ENCODE measurements at places on chromosomes 7 and 10. TPM values are rescaled to one million over a fixed set of nuclear protein-coding genes. Genes with fewer than 3 reads are reported as not detected.

The OR2A7 gene
- 0.95 TPM for total RNA-seq

- no peak for DNase-seq
Observed at GRCh38 chr7:138958391-138958956, 22.7 kb downstream of the KIAA1549 start.

GRCh38 chr7:107632492-107632865 is 28.1 kb upstream of the SLC26A4 start:
- no peak for DNase-seq

GRCh38 chr7:111012799-111013675 is 77.9 kb upstream of the LRRN3 start:
- DNase-seq: no peak

DNA sequence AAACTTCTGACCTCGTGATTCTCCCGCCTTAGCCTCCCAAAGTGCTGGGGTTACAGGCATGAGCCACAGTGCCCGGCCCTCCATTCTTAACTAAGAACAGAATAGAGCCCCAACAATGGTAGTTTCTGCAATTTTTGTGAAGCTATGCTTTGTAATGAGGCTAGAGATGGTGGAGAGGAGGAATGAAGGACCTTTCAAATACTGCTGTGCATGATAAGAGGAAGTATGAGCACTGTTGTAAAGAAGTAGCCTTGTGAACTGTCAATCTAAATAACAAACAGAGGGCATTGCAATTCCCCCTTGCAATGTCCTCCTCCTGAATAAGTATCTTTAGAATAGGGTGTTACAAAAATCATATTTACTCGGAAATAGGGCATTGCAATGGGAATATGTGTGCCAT is 70.2 kb downstream of the EVX1 start:
- no peak for DNase-seq

DNA sequence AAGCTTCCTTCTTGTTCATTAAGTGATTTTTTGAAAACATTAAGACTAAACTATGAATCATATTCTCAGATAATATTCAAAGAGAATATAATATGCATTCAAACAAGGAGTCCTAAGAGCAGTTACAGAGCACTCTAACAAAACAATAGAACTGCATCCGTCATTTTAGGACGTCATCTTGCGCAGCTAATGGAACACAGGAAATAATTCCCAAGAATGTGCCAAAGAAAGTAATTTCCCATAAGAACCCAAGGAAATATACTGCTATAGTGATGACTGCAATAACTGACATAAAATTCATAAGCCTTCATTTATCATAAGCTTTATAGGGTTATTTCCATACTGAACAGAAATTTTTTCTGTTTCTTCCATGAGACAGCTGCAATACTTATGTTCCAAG is 28.3 kb upstream of the CASD1 start:
- DNase-seq: no peak

DNA sequence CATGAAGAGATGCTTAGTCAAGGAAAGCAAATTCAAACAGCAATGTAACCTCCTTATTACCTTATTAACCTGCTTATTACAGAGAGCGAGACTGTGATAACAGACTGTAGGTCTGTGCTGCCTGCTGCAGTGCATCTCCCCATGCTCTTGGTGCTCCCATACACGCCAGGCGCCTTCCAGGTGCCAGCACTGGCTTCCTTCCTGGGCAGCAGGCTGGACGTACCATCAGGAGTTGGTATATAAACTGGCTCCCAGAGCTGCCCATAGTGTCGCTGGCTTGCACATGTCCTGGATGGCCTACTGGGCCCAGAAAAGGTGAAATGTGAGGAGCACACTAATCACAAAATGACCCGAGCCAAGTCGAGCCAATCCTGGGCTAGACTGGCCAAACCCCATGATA is 13.5 kb downstream of the ATP6V0E2 start:
- DNase-seq: no peak

- no peak for DNase-seq
Observed at GRCh38 chr10:93879273-93879672, 14.5 kb upstream of the SLC35G1 start.

Data from thoracic aorta (tissue), 2 donors.